ENCODE measurements at places on chromosomes 2 and 18.

- peak; percentile 58 for DNase-seq
- peak overlapping the region; percentile 76 for H3K4me3 ChIP-seq
- peaks cover 14% of the 10 kb centered on the region for H3K4me1 ChIP-seq
- H3K36me3 ChIP-seq, result no peaks in the 10 kb centered on the region
- peaks cover 59% of the 10 kb centered on the region for H3K27me3 ChIP-seq
These were observed 2.3 kb downstream of the EGR4 start for GRCh38 chr2:73291093-73291460.

- H3K4me1 ChIP-seq, result no peaks in the 10 kb centered on the region
- H3K27me3 ChIP-seq, result peaks cover 16% of the 10 kb centered on the region
- H3K36me3 ChIP-seq, result no peaks in the 10 kb centered on the region
- H3K27ac ChIP-seq, result no peak overlapping the region
These were observed 2.4 kb upstream of the KCNF1 start for GRCh38 chr2:10909050-10909995.

- H3K4me3 ChIP-seq, result no peak overlapping the region
- no peak overlapping the region for H3K27ac ChIP-seq
- DNase-seq, result no peak
- H3K4me1 ChIP-seq, result no peaks in the 10 kb centered on the region
These were observed 34.5 kb downstream of the PSMG2 start for GRCh38 chr18:12737243-12737902.

- no peaks in the 10 kb centered on the region for H3K36me3 ChIP-seq
- H3K4me1 ChIP-seq, result no peaks in the 10 kb centered on the region
- no peak for DNase-seq
- peaks cover 2% of the 10 kb centered on the region for H3K27me3 ChIP-seq
- no peak overlapping the region for H3K27ac ChIP-seq
These were observed 138.2 kb downstream of the SH3RF3 start for GRCh38 chr2:109266998-109267854.

- no peak overlapping the region for H3K4me3 ChIP-seq
- H3K27ac ChIP-seq, result no peak overlapping the region
- H3K27me3 ChIP-seq, result no peaks in the 10 kb centered on the region
- H3K36me3 ChIP-seq, result no peaks in the 10 kb centered on the region
- H3K4me1 ChIP-seq, result peaks cover 4% of the 10 kb centered on the region
These were observed 377.4 kb upstream of the CRIM1 start for GRCh38 chr2:35978218-35978617.

DNA sequence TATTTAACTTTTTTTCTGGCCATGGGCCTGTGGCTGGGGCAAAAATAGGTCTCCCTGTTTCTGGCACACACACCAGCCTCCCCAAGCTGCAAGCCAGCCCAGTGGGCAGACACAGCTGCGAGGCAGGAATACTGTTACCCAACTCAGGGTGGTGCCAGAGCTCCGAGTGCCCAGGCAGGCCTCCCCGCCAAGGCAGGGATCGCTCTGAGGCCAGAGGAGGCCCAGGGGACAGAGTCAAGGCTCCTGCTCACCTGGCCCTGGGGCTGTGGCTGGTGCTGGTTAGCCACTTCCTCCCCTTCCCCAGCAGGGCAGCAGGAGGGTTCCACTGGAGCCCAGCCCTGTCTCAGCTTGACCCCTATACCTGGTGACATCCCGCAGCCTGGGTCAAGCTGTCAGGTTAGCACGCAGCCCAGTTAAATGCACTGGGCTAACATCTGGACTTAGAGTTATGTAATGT lies 67.1 kb upstream of the EPAS1 start:
- H3K4me3 ChIP-seq, result no peak overlapping the region
- no peak for DNase-seq
- peak overlapping the region; percentile 90 for H3K27ac ChIP-seq
- H3K27me3 ChIP-seq, result peaks cover 9% of the 10 kb centered on the region
- no peaks in the 10 kb centered on the region for H3K36me3 ChIP-seq

GRCh38 chr2:189751080-189751658 lies 11.4 kb downstream of the OSGEPL1 start:
- no peaks in the 10 kb centered on the region for H3K4me1 ChIP-seq
- H3K36me3 ChIP-seq, result peaks cover 8% of the 10 kb centered on the region
- H3K27ac ChIP-seq, result no peak overlapping the region
- H3K27me3 ChIP-seq, result no peaks in the 10 kb centered on the region
- no peak overlapping the region for H3K4me3 ChIP-seq

DNA sequence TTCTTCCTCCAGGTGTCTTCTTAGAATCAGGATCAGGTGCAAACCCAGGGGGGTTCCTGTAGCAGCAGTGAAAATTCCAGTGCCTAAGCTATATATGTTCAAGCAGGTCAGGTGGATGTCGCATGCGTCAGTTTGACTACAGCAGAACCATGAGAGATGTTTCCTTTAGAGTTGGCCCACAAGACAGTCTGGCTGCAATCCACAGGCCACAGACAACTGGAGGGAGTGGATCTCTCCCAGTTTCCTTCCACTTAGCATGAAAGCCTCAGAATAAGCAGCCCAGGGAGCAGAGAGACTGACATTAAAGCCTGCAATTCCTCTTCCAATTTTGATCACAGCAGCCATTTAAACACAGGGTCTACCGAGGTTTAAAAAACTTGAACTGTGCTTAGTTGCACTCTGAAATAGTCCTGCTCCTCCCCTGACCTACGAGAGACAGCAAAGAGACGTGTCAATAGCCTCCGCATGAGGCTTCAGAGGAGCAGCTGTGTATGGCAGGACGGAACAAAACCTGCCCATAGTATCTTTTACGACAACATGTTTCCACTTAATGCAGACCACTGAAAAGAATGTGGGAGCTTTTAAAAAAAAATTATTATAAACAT lies 988 bp upstream of the KCNE4 start:
- H3K27ac ChIP-seq, result no peak overlapping the region
- no peak for DNase-seq
- no peak overlapping the region for H3K4me3 ChIP-seq
- H3K36me3 ChIP-seq, result no peaks in the 10 kb centered on the region
- H3K27me3 ChIP-seq, result no peaks in the 10 kb centered on the region
- no peaks in the 10 kb centered on the region for H3K4me1 ChIP-seq

DNA sequence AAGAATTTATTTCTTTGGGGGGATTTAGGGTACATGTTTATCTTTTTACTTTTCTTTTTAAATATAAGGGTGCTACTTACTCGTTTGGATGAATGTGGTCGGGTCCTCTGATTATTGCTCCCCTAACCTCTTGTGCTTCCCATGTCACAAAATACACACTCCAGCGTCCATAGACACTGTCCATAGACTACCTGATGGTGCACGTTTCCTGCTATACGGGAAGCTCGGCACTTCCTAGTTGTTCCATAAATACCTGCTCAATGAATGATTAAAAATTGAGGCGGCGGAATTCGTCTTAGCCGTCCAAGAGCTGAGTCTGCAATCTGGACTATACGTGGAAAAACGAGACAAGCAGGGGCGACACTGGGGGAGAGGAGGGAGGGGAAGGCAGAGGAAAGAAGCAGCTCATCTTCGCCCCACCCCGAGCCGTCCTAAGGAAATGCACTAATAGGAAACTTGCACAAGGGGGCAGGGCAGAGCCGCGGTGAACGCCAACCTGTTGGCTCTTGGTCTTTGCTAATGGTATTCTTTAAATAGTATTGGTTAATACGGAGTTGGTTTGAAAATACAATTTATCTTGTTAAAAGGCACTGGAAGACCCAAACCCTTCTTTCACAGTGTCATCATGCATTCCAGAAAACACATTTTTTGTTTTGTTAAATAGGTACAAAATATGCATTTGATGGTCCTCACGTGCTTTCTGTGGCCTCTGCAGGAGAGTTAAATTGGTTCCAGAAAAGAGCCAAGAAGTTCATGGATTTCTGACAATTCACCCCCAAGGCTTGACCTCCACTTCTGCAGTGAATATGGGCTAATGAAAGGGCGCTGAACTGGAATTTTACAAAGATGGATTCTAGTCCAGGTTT lies 73.0 kb upstream of the KCTD1 start:
- H3K4me3 ChIP-seq, result peak overlapping the region; percentile 24
- no peaks in the 10 kb centered on the region for H3K27me3 ChIP-seq
- no peaks in the 10 kb centered on the region for H3K36me3 ChIP-seq

DNA sequence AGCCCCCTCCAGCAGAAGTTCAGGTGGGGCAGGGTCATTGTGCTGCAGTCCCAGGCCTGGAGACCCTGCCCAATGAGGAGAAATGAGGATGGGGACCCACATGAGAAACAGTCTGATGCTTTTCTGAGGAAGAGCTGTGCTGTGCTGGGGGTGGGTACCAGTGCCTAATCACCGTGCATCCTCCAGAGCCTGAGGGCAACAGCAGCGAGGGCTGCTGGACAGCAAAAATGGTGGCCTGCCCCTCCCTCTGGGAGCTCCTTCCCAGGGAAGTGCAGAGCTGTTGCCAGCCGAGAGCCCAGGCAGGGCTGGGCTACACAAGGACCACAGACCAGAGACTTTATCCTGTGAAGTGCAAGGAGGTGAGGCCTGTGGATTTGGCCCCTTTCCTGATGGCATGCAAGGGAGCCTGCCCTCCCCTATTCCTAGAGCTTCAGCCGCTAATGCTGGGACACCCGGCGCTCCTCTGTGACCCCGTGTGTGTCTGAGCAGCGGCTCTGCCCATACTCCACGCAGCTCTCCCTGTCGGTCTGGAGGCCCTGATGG lies 134.8 kb downstream of the DSEL start:
- no peaks in the 10 kb centered on the region for H3K27me3 ChIP-seq
- H3K36me3 ChIP-seq, result no peaks in the 10 kb centered on the region
- no peak for DNase-seq
- no peak overlapping the region for H3K27ac ChIP-seq

DNA sequence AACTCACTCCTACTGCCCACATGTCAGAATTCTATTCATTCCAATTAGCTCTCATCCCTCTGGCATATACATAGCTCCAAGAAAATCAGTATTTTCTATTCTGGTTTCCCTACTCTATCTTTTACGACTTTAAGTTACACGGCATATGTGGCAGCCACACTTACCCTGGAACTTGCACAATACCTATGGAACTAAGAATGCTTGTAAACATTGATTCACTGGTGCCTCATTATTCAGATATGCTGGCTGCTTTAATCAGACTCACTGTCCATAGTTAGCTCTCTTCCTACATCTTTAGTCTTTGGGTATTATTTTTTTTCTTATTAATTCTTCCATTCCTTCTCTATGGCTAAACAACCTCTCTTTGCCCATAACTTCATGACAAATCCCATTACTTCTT lies 1519.9 kb upstream of the ACVR2A start:
- H3K27me3 ChIP-seq, result no peaks in the 10 kb centered on the region

DNA sequence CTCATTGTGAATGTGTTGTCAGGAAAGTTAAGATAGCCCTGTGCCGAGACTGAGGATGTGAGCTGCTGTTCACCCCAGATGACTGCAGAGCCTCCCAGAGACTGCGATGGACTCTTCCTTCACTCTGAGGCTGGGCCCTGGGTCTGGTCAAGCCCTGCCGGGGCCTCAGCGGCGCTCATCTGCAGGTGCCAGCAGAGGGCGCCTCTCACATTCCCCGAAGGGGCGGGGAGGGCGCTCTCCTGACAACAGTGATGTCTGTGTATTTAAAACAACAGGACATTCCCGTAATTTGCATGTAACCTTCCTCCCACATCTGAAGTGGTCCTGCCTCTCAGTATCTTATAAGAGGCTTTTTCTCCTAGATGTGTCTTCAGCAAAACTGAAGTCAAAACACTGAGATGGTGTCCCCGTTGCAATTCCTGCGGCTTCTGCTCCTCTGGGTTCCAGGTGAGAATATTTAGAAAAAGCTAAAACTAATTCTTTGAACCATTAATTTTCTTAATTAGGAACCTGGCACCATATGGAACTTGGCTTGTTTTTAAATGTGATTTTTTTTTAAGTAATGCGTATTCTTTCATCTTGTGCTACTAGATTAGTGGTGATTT lies 1377.9 kb downstream of the RPIA start:
- no peaks in the 10 kb centered on the region for H3K4me1 ChIP-seq
- H3K4me3 ChIP-seq, result no peak overlapping the region
- no peaks in the 10 kb centered on the region for H3K36me3 ChIP-seq
- H3K27ac ChIP-seq, result no peak overlapping the region
- no peak for DNase-seq

GRCh38 chr18:74342416-74343043 lies 26.9 kb downstream of the C18orf63 start:
- no peak overlapping the region for H3K4me3 ChIP-seq
- peaks cover 18% of the 10 kb centered on the region for H3K27me3 ChIP-seq
- H3K4me1 ChIP-seq, result no peaks in the 10 kb centered on the region
- no peaks in the 10 kb centered on the region for H3K36me3 ChIP-seq

DNA sequence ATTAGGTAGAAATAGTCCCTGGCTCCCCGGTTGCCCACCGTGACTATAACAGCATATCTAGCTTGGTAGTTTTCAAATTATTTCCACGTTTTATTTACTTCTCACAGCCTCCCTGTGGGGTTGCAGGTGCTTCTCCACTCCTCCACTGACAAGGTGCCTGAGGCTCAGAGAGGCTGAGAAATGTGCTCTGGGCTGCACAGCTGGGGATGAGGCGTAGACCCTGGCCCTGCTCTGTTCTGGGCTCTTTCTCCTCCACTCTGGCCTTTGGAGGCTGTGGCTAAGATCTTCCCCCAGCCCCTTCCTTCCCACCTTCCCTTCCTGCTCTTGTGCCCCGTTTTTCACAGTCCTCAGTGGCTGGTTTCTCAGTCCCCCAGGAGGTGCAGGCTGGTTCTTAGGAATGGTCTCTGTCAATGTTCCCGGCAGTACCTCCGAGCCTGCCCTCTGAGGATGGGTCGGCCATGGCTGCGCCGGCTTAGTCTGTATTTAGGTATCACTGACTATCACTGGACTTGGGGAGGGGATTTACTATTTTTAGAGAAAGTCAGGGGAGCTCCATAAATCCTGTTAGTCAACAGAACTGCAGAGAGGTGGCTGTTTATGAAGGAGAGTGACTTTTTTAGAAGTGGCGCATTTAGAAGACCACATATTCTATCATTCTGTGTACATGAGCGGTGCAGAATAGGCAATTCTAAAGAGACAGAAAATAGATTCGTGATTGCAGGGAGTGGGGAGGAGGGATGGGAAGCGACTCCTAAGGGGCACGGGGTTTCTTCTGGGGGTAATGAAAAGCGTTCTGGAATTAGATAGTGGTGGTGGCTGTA lies 35.0 kb downstream of the HPCAL1 start:
- no peak for DNase-seq
- no peaks in the 10 kb centered on the region for H3K27me3 ChIP-seq
- H3K36me3 ChIP-seq, result peaks cover 2% of the 10 kb centered on the region
- no peak overlapping the region for H3K27ac ChIP-seq
- H3K4me1 ChIP-seq, result peaks cover 14% of the 10 kb centered on the region
- H3K4me3 ChIP-seq, result no peak overlapping the region

GRCh38 chr2:65922030-65922429 lies 489.6 kb upstream of the SPRED2 start:
- no peak overlapping the region for H3K4me3 ChIP-seq
- no peak for DNase-seq
- H3K27me3 ChIP-seq, result no peaks in the 10 kb centered on the region
- H3K27ac ChIP-seq, result no peak overlapping the region
- no peaks in the 10 kb centered on the region for H3K4me1 ChIP-seq

DNA sequence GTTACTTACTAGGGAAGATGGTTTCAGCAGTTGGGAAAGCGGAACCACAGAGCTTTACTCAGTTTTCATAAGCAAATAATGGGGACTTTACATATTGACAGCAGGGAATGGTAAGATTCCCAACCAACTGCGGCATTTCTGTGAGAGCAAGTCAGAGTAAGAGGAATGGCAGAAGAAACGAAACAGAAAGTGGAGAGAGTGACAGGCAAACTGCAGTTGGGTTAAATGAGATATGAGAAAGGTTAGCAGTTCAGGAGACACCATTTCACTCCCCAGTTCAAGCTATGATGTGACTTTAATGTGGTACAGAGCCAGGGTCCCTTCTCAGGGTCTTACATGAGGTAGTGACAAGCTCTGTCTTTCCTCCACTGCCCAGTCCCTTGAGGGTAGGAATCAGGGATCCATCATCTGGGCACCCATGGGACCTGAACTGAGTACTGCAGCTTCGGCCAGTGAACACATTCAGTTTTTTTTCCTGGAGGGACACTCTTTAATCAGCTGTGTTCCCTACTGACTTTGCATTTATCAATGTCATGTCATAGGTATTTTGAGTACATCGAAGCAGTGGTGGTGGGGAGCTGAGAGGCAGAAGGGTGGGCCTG lies 33.0 kb upstream of the GREB1 start:
- H3K27me3 ChIP-seq, result peaks cover 6% of the 10 kb centered on the region
- H3K36me3 ChIP-seq, result no peaks in the 10 kb centered on the region
- H3K4me3 ChIP-seq, result no peak overlapping the region
- DNase-seq, result no peak
- no peaks in the 10 kb centered on the region for H3K4me1 ChIP-seq
